Urinary bladder (tissue), 4 donors: ENCODE measurements at places on chromosomes 4 and X. TPM values are rescaled to one million over a fixed set of nuclear protein-coding genes. Genes with fewer than 3 reads are reported as not detected.

The F8A1 gene
- polyA plus RNA-seq, result 24.9 TPM

The CENPE gene
- 0.66 TPM for polyA plus RNA-seq

The RTL9 gene
- 0.10 TPM for polyA plus RNA-seq

The HERC5 gene
- 6.5 TPM for polyA plus RNA-seq
